NCI-H1694 treated with DMSO at 0.1 percent for 48 hours (cell line): ENCODE measurements at places on chromosomes 1 and 21.

- DNase-seq: no peak
Observed at GRCh38 chr1:208852911-208853310, 608.7 kb upstream of the PLXNA2 start.

- DNase-seq: no peak
Observed at GRCh38 chr1:168422203-168422847, 121.5 kb downstream of the XCL2 start.

DNA sequence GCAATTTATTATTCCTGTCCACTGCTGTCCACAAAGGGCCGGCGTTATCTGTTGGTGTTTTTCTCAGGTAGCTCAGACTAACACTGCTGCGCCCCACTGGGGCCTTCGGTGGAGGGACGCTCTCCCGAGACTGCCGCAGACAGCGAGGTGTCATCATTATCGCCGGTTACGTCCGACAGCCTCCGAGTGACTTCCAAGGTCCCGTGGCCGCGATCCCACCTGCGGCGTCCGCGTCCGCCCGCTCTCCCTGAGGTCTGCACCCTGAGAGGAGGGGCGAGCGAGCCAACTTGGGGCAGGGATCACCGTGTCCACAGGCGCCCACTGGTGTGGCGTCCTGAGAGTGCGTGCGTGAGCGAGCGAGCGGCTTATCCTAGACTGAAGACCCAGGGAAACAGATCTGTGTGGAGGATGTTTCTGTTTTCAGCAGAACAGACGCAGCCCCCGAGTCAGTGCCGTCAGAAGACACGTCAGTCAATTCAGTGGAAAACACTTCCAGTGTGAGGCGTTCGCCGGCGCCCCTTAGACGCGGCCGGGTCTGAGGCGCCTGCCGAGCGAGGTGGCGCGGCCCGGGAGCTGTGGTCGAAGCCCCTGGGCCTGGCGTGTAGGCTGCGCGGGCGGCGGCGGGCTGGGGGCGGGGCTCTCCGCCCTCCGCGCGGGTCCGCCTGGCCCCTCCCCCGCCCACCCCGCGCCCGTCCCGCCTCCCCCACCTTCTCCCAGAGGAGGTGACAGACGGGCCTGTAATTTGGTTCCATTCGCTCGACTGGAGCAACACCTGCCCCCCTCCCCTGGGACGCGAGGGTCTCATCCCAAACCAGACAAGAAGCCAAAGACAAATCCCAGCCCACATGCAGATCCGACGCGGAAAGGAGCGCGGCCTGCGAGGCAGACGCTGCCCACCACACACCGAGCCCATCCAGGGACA, 12.6 kb downstream of the NHLH2 start:
- peak; percentile 91 for DNase-seq

DNA sequence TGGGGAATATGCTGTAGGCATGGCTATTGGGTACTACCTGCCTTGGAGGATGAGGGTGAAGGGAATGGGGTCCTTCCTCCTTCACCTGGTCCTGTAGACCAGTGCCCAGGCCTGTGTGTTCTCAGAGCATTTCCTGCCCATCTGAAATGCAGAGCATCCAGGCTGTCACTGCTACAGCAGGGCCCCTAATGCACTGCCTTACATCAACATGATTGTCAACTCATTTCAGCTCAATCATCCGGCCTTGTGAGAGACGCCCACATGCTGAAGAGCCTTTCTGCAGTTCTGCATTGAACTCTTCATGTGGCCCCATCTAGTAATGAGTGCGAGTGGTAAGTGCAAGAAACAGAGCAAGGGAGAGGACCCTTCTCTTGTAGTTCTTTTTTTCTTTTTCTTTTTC, 39.8 kb upstream of the SRP9 start:
- no peak for DNase-seq

DNA sequence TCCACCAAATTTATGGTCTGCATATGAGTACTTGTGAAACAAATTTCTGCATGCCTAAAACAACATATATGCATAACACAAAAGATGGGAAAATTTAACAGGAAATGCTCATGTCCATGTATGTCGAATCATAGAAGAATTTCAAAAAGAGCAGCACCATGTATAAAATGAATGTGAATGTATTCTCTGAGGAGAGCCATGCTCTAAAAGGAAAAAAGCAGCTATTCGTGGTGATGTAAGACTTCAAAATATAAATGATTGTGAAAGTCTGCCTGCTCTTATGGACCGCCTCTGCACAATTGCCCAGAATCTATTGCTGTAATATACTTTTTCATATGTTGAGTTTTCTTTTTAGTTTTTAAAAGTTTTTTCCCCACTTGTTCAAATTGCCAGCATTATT, 66.8 kb downstream of the EPB41 start:
- DNase-seq: no peak

- no peak for DNase-seq
Observed at GRCh38 chr1:245046769-245047168, 108.0 kb upstream of the KIF26B start.

- no peak for DNase-seq
Observed at GRCh38 chr1:154629061-154629674, 21.2 kb upstream of the ADAR start.

DNA sequence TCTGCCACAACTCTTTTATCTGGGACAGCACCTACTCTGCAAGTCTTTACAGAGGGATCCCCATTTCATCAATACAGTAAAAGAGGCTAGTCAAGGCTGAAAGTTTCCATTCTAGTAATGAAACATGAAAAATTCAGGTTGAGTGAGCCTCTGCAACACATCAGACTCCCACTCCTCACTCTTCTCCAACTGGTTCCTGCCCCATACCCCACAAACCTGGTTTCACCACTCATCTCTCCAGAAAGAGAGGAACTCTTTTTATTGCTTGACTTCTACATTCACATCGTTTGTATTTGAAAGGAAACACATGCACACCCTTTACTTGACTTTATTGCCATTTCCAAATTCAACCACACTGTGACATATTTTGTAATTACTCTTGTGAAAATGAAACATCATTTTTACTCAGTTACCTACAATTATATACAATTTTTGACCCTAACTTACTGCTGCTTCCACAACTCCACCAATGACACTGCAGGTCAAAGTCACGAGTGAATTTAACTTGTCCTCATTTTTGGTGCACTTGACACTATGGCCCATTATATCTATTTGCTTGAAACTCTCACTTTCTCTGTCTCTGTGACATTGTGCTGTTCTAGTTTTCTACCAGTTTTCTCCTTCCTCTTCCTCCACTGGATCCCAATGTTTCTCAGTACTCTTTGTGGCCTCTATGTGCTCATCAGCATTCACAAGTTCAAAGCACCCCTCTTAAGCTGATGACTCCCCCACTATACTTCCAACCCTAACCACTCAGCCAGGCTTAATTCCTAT, 8.0 kb downstream of the STX6 start:
- DNase-seq: no peak

DNA sequence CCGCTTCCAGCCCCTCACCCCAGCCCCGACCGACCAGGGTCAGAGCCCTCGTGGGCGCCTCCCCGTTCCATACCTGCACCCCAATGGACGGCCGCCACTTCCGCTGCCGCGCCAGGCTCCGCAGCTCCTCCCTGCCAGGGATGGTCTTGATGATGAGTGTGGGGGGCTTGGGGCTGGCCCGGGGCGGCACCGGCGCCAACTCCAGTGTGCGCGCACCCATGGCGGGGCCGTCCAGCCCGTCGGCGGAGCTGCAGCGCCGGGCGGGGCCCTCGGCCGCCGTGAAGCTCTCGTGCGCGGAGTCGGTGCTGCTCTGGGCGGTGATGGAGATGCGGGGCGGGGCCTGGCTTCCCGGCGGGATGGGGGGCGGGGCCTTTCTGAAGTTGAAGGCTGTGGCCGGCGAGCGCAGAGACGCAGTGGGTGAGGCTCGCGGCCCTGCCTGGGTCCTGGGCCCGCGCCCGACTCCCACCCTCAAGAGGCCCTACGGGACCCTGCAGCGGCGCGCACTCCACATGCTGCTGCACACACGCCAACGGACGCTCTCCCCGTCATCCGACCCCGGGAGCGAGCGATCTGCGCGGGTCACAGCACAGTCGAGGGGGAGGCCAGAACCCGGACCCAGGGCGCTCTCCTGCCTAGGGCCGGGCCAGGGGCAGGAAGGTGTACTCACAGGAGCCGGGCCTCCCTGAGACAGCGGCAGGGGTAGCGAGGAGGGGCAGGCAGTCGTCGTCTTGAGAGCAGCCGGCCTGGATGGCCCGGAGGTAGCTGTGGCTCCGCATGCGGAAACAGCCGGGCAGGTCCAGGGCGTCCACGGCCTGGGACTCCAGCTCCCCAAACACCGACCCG, 26.1 kb upstream of the SMIM12 start:
- DNase-seq: no peak

DNA sequence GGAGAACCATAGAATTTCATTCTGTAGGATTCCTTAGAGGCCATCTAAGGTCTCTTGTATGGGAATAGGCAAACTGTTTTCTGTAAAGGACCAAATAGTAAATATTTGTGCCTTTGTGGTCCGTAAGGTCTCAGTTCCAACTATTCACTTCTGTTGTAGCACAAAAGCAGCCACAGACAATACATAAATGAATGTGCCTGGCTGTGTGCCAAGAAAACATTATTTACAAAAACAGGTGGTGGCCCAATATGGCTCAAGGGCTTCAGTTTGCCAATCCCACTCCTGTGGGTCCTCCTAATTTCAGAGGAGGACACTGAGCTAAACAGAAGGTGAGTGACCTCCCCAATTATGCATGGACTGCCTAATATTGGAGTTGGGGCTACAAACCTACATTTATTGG, 67.6 kb upstream of the EDEM3 start:
- no peak for DNase-seq

- peak; percentile 46 for DNase-seq
Observed at GRCh38 chr1:156090138-156090839, 8.0 kb upstream of the MEX3A start.

DNA sequence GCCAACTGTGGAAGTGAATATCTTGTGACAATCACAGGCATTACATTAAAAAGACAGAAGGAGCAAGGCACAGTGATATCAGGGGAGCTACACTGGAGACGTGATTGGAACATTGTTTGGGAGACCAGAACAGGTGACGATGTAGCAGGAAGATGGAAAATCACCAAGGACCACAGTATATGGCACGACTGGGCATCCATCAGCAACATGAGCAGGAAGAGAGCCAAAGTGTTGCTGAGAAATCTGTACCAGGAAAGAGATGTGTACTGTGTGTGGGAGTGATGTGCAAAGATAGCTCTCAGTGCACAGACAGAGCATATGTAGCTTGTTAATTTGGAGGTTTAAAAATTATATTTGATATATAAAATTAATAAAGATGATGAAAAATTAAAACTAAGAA, 790.6 kb upstream of the ADGRL2 start:
- DNase-seq: no peak

GRCh38 chr1:32247452-32247851, 430 bp downstream of the FAM167B start:
- no peak for DNase-seq

GRCh38 chr1:84278905-84279304, 22.6 kb upstream of the SAMD13 start:
- no peak for DNase-seq

DNA sequence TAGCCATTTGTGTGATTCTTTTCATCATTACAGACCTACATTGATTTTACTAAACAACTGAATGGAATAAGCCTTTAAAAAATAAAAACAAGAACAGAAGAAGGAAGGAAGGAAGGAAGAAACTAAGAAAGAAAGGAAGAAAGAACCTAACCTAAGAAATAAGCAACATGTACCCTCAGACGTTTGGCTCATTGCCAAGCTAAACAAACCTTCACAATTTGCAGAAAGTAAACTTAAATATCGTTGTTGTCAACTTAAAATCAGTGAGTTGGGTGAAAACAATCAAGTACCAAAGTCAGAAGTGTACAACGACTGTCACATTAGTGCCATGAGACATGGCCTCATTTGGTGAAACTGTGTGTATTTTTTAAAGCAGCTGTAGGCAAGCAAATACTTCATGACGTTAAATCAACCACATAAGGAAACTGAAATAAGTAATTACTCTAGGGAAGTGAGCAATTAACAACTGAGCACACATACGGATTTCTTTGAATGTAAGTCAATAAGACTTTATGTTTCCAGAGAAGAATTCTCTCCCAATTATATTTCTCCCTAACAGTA, 313.1 kb upstream of the TMPRSS15 start:
- no peak for DNase-seq

GRCh38 chr1:171248841-171249240, 547 bp downstream of the FMO1 start:
- no peak for DNase-seq

DNA sequence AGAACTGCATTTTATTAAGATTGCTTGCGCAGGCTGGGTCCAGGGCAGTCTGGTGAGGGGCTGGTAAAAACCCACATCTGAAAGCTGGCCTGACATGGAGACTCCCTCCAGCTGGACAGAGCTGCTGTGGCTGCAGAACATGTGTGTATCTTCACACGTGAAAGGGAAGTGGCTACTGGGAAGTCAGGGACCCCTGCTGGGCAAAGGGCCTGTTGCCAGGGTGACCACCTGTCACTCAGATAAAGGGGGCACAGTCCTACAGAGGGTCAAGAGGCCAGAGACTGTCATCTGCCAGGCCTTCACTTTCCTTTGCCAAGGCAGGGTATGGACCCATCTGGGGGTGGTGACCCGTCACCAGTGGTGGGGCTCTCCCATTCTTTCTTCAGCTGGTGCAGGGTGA, 17.5 kb downstream of the NKAIN1 start:
- DNase-seq: no peak

DNA sequence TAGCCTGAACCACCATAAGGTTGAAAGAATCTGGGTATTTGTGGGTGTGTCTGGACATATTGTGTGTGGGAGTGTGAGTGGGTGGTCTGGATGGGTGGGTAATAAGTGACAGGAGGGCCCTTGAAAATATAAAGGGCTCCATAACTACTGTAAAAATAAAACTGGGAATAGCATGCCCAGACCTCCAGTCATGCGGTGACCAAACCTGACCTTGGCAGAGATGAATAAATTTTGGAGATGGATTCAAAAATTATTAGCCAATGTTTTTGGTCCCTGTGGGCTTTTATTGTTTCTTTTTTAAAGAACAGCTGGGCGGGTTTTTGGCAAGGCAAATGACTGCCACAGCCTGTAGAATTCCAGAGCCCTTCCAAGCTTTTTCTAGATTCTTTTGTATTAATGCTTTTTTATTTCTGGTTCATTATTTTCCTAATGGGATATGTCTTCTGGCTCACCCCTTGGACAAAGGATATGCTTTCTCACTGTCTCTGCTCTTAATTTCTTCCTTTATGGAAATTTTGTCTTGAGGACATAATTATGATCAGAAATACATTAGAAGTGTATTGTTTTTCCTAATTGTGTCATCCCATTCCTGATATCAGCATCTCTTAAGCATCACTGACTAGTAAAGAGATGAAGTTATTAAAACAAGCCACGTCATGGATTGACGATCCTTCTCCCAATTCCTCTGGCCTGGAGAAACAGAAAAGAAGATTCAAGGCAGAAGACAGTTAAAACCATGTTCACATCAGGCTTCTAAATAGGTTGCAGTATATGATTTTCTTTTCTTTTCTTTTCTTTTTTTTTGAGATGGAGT, 69.5 kb downstream of the NTMT2 start:
- no peak for DNase-seq

DNA sequence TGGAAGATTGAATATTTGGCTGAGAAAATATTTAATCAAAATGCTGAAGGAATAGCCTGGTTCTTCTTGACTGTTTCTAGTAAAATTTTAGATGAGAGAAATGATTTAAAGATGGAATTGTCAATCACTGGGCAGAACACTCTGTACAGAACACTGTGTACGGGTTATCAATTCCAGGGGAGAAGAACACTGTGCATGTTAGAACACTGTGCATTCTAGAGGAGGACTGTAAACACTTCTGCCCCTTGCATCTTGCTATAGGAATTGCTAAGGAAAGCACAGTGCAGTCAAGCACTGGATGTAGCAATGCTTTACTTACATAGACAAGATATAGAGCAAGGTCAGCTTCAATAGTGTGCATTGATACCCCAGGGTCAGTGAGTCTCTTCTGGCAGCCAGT, 98.7 kb downstream of the RWDD3 start:
- DNase-seq: no peak
